ENCODE measurements at places on chromosomes 5 and 9. TPM values are rescaled to one million over a fixed set of nuclear protein-coding genes. Genes with fewer than 3 reads are reported as not detected.

GRCh38 chr9:92769990-92770359, 5.3 kb upstream of the BICD2 start:
- DNase-seq = no peak

GRCh38 chr5:41279040-41279439, 65.7 kb upstream of the C6 start:
- DNase-seq = no peak

- DNase-seq = no peak
These were observed 253.6 kb upstream of the VLDLR start for GRCh38 chr9:2367970-2368369.

NUTM2G gene
- 0.50 TPM for polyA plus RNA-seq

CBY3 gene
- polyA plus RNA-seq = 0.53 TPM
